Prostate gland (tissue), 2 donors: ENCODE measurements at places on chromosomes 1 and 21. TPM values are rescaled to one million over a fixed set of nuclear protein-coding genes. Genes with fewer than 3 reads are reported as not detected.

The SMAP2 gene
- 39.6 TPM for total RNA-seq

The PSMA5 gene
- total RNA-seq = 31.8 TPM

The AZIN2 gene
- total RNA-seq = 5.6 TPM

The LCE3E gene
- not detected for total RNA-seq

DNA sequence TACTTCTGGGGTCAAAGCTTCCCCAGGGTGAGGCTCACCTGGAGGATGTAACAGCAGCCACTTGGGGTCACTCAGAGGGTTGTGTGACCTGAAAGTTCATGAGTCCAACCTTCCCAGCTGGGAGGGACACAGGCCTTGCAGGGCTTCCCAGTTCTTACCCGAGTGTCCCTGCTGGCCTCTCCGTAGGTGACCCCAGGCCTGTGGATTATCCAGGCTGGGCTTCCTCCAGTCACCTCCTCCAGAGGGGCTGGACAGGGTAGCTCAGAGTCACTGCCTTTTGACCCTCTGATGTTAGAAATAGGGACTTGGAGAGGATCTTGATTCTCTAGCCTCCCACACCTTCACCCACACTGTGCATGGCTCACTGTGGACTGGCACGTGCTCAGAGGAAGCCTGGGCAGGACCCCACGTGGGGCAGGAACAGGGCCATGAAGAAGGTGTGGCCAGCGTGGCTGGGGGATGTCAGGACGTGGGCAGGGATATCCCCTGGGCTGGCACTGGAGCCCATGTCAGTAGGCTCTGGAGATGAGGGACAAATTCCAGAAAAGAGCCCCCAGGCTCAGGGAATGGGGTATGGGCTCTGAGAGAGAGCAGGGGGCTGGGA is 131.8 kb downstream of the ACTL8 start:
- no peak overlapping the region for H3K27ac ChIP-seq
- H3K27me3 ChIP-seq = no peaks in the 10 kb centered on the region
- no peaks in the 10 kb centered on the region for H3K4me1 ChIP-seq
- H3K36me3 ChIP-seq = no peaks in the 10 kb centered on the region

- H3K36me3 ChIP-seq = no peaks in the 10 kb centered on the region
- no peak for DNase-seq
- no peak overlapping the region for H3K27ac ChIP-seq
- H3K4me3 ChIP-seq = no peak overlapping the region
These were observed 9.4 kb upstream of the GPR161 start for GRCh38 chr1:168146160-168146539.

- H3K27me3 ChIP-seq = no peaks in the 10 kb centered on the region
- H3K4me3 ChIP-seq = no peak overlapping the region
- DNase-seq = no peak
- H3K36me3 ChIP-seq = no peaks in the 10 kb centered on the region
These were observed 80.7 kb downstream of the TGFB2 start for GRCh38 chr1:218425647-218426342.

GRCh38 chr1:49199564-49199963 is 422.9 kb upstream of the BEND5 start:
- DNase-seq = no peak
- no peaks in the 10 kb centered on the region for H3K27me3 ChIP-seq
- H3K4me3 ChIP-seq = no peak overlapping the region
- no peaks in the 10 kb centered on the region for H3K4me1 ChIP-seq

DNA sequence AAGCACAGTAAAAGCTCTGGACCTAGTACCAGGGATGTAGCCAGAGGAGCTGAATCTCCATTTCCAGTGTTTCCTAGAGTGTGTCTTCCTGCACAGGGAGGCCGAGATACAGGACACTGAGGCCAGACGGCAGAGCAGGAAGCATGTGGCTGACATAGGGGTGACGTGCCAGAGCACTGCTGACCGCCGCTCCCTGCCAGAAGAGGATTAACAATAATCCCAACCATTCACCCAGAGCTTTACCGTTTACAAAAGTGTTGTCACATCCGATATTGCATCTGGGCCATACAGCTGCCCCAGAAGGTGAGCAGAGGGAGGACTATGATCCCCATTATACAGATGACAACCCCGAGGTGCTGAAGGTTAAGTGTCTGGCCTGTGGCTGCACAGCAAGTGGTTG is 5.8 kb upstream of the CLDN19 start:
- H3K36me3 ChIP-seq = no peaks in the 10 kb centered on the region
- no peak overlapping the region for H3K27ac ChIP-seq
- no peak for DNase-seq

- no peaks in the 10 kb centered on the region for H3K36me3 ChIP-seq
- H3K4me1 ChIP-seq = no peaks in the 10 kb centered on the region
- no peak for DNase-seq
- no peak overlapping the region for H3K27ac ChIP-seq
- H3K4me3 ChIP-seq = no peak overlapping the region
These were observed 107.7 kb downstream of the AJAP1 start for GRCh38 chr1:4762146-4762545.

GRCh38 chr1:14233510-14233909 is 365.0 kb upstream of the KAZN start:
- no peaks in the 10 kb centered on the region for H3K36me3 ChIP-seq
- DNase-seq = no peak
- H3K4me1 ChIP-seq = no peaks in the 10 kb centered on the region
- H3K27ac ChIP-seq = no peak overlapping the region

DNA sequence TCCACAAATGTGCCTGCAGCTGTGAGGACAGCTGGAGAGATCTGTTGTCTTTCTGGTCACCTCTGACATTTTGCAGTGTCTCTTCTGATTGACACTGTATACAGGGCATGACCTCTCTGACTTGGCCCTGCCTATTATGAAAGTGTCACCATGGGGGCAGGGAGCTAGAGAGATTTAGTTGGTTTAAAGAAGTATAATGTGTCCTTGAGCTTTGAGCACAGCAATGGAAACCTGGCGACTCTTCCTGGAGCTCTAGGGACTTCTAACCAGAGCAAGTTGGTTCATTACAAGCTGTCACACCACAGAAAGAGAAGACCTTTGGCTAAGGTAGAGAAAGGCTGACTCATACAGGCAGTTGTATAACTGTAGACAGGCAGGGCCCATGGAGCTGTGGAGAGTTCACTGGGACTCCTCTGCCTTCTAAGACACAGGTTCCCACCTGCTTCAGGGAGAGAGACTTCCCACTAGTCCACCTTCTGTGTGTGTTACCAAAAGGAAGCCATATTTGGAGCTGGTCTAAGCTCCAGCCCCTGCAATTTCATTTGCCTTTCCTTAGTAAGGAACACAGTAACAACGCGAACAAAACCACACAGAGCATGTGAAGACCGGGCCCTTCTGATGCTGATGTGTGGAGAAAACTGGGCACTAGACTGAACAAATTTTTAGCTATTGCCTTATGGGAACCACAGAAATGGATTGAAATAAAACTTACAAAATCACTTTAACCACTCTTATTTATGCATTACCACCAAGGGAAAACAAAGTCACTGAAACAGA is 90.5 kb upstream of the ADAR start:
- H3K36me3 ChIP-seq = no peaks in the 10 kb centered on the region
- H3K4me1 ChIP-seq = no peaks in the 10 kb centered on the region
- no peak for DNase-seq
- H3K27ac ChIP-seq = no peak overlapping the region
- H3K4me3 ChIP-seq = no peak overlapping the region

DNA sequence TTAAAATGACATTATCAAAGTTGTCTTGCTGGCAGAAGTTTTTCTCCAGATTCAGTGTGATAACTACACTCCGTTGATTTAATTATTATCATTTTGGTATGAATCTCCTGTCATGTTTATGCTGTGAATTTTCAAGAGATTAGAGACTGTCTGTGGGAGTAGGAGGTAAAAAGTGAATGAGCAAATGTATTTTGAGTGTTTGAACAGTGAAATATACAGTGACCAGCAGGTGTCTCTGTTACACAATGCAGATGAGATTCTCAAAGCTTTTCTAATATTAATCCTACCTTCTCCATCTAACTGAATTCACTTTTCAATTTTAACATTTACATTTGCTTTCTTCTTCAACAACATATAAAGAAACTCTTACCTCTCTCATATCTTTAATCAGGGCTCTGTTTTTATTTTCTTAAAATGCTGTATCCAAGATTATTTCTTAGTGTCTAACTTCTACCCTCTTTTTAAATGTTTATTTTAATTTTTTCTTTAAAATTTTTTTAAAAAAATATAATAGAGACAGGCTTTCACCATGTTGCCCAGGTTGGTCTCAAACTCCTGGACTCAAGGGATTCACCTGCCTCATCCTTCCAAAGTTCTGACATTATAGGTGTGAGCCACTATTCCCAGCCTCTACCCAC is 20.9 kb upstream of the HSPA13 start:
- no peak overlapping the region for H3K27ac ChIP-seq
- H3K4me3 ChIP-seq = no peak overlapping the region
- no peaks in the 10 kb centered on the region for H3K36me3 ChIP-seq
- H3K4me1 ChIP-seq = no peaks in the 10 kb centered on the region
- no peaks in the 10 kb centered on the region for H3K27me3 ChIP-seq

DNA sequence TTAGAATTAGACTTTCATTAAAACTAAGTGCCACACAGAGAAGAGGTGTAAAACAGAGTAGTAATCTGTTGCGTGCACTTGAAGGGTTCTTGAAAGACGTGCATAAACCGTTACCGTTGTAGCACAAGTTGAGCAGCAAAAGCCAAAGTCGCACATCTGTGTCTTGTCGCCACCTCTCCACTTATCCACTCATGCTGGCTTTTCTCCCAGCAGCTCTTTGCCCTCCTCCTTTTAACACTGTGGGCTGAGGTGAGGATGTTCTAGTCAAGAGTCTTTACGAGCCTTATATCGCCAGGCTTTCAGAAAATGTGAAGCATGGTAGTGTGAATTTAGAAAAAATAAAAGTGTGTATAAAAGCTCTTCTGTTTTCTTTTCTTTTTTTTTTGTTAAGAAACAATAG is 48.0 kb downstream of the NR5A2 start:
- H3K4me1 ChIP-seq = no peaks in the 10 kb centered on the region
- H3K27ac ChIP-seq = no peak overlapping the region
- no peak overlapping the region for H3K4me3 ChIP-seq

DNA sequence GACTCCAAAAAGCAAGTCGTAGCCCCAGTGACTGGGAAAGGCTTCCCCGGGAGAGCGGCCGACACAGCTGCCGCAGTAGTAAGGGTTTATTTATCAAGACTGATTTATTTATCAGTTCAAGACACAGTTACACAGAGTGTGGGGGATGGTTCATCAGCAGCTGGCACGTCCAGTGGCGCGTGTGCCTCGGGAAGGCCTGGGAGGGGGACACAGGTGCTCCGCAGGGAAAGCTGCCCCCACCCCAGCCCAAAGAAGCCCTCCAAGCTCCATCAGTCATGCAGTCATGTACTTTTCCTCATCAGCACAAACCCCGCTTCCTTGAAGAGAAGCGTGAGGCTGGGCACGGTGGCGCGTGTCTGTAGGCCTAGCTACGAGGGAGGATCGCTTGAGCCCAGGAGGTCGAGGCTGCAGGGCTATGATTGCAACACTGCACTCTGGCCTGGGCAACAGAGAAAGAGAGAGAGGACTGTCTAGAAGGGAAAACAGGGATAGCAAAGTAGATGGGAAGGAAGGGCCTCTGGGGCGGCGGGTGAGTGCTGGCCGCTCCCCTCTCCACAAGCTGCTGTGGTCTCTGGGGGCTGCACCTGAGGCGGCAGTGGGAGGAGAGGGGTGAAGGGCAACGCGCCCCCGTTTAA is 53.2 kb downstream of the PRKCZ start:
- no peaks in the 10 kb centered on the region for H3K36me3 ChIP-seq
- H3K4me1 ChIP-seq = no peaks in the 10 kb centered on the region

DNA sequence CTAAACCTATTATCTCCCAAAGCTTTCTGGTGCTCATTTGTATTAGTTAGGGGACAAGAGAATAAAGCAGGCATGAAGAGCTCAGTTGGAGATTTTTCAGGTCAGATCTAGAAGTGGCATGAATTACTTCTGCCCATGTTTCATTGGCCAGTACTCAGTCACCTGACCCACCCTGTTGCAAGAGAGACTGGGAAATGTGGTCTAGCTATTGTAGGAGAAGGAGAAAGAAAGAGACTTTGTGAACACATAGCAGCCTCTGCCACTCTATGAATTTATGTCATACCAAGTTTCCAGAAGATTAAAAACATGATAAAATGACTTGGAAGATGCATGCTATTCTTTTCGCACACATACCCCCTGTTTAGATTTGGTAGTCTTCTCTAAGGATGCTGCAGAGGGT is 302.3 kb upstream of the RUNX1 start:
- DNase-seq = no peak
- no peaks in the 10 kb centered on the region for H3K27me3 ChIP-seq
- no peak overlapping the region for H3K27ac ChIP-seq
- no peak overlapping the region for H3K4me3 ChIP-seq

- H3K27me3 ChIP-seq = no peaks in the 10 kb centered on the region
- H3K4me1 ChIP-seq = no peaks in the 10 kb centered on the region
- H3K4me3 ChIP-seq = no peak overlapping the region
- H3K27ac ChIP-seq = no peak overlapping the region
These were observed 98.7 kb upstream of the NFIA start for GRCh38 chr1:60983701-60984061.
